Activated CD4-positive, alpha-beta memory T cell treated with anti-CD3 and anti-CD28 coated beads, Interleukin-2, amount 10 ng/mL, durations not matched to agents 7 days and 5 days (primary cell): ENCODE measurements at places on chromosomes 12 and 14. TPM values are rescaled to one million over a fixed set of nuclear protein-coding genes. Genes with fewer than 3 reads are reported as not detected.

- no peak overlapping the region for H3K4me3 ChIP-seq
- no peaks in the 10 kb centered on the region for H3K36me3 ChIP-seq
- no peak for DNase-seq
- H3K27me3 ChIP-seq: peaks cover 4% of the 10 kb centered on the region
- no peak overlapping the region for H3K27ac ChIP-seq
- no peaks in the 10 kb centered on the region for H3K4me1 ChIP-seq
These were observed 168.1 kb upstream of the GSC start for GRCh38 chr14:94938016-94938415.

DNA sequence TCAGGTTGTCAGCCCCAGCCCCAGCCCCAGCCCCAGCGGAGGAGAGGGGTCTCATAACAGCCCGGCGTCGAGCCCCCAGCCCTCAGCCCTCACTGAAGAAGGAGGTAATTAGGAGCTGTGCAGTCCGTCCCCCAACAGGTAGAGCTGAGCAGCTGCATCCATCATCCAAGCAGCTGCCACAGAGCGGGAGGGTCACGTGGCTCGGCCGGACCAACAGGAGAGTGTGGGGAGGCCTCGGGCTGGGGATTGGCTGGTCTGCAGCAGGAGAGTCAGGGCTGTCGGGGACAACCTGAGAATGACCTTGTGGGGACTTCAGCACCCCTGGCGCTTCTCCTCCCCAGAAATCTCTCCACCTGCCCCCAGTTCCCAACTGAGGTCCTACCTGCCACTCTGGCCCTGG lies 29.6 kb downstream of the SMUG1 start:
- H3K27me3 ChIP-seq: peaks cover 15% of the 10 kb centered on the region
- H3K4me1 ChIP-seq: no peaks in the 10 kb centered on the region
- no peaks in the 10 kb centered on the region for H3K36me3 ChIP-seq
- no peak overlapping the region for H3K4me3 ChIP-seq
- DNase-seq: peak; percentile 18

GRCh38 chr14:31949709-31950108 lies 127.4 kb upstream of the ARHGAP5 start:
- H3K36me3 ChIP-seq: no peaks in the 10 kb centered on the region
- no peak overlapping the region for H3K27ac ChIP-seq
- peaks cover 39% of the 10 kb centered on the region for H3K4me1 ChIP-seq
- no peaks in the 10 kb centered on the region for H3K27me3 ChIP-seq
- DNase-seq: no peak

DNA sequence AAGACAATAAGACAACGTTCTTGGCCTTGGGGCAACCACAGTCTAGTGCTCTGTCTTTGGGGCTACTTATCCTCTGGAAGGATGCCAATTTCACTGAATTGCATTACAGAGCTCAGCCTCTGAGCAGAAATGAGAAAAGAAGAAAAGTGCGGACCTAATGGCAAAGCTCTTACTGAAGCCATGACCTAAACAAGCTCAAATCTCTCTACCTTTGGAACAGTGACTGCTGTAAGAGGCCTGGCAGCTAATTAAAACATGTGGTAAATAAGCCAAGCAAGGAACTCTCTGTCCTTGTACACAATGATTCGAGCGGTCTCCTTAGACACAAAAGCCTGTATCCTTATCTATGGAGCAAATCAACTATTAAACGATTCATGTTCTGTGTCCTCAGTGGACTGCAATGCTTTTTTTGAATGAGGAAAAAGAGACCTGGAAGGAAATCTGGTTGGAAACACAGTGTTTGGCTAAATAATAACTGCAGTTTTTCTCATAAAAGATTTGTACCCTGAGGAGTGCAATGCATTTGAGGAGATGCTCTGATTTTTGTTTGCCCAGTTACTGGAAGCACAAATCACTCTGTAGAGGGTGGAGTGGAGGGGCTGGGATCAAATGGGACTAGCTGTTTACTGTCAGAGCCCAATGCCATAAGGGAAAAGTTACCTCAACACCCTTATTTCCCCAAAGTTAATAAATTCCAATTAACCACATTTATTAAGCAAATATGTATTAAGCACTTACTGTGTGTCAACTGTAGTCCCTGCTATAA lies 113.9 kb downstream of the NDUFA12 start:
- DNase-seq: no peak
- H3K36me3 ChIP-seq: no peaks in the 10 kb centered on the region
- no peaks in the 10 kb centered on the region for H3K4me1 ChIP-seq
- H3K4me3 ChIP-seq: no peak overlapping the region
- peaks cover 11% of the 10 kb centered on the region for H3K27me3 ChIP-seq

DNA sequence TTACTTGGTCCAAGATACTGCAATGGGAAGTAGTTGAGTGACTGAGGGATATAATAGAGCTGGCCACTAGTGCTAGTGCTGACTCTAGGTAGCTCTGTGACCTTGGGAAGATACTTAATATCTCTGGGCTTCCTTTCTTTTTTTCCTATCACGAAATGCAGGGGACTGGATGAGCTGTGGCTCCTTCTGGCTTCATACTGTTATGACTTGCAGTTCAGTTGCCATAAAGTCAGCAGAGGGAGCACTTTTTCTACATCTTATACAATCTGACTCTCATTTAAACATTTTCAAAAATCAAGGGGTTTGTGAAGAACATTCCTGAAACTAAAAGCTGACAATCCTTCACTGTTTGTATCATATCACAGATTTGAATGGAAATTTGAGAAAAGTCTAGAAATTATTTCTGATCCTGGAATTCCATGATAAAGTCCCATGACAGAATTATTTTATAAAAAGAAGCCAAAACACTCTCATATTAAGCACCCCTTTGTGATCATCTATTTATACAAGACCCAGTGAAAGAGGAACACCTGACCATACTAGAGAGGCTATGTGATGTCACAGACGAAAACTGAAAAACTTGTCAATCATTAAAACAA lies 5.3 kb downstream of the BHLHE41 start:
- no peaks in the 10 kb centered on the region for H3K36me3 ChIP-seq
- peaks cover 74% of the 10 kb centered on the region for H3K27me3 ChIP-seq
- peaks cover 20% of the 10 kb centered on the region for H3K4me1 ChIP-seq
- H3K4me3 ChIP-seq: no peak overlapping the region
- H3K27ac ChIP-seq: no peak overlapping the region

GRCh38 chr14:65164068-65164824 lies 61.9 kb upstream of the MAX start:
- no peaks in the 10 kb centered on the region for H3K27me3 ChIP-seq
- H3K36me3 ChIP-seq: no peaks in the 10 kb centered on the region
- no peak overlapping the region for H3K4me3 ChIP-seq
- H3K4me1 ChIP-seq: peaks cover 22% of the 10 kb centered on the region
- H3K27ac ChIP-seq: no peak overlapping the region

- no peak overlapping the region for H3K4me3 ChIP-seq
- peaks cover 5% of the 10 kb centered on the region for H3K36me3 ChIP-seq
- H3K4me1 ChIP-seq: no peaks in the 10 kb centered on the region
- H3K27me3 ChIP-seq: no peaks in the 10 kb centered on the region
- H3K27ac ChIP-seq: no peak overlapping the region
- DNase-seq: no peak
These were observed 81.7 kb downstream of the EEA1 start for GRCh38 chr12:92847368-92847767.

GRCh38 chr14:93496856-93497741 lies 66.4 kb downstream of the UNC79 start:
- H3K4me3 ChIP-seq: no peak overlapping the region
- peaks cover 3% of the 10 kb centered on the region for H3K27me3 ChIP-seq
- no peaks in the 10 kb centered on the region for H3K4me1 ChIP-seq
- DNase-seq: no peak
- H3K36me3 ChIP-seq: no peaks in the 10 kb centered on the region
- no peak overlapping the region for H3K27ac ChIP-seq

- no peaks in the 10 kb centered on the region for H3K27me3 ChIP-seq
- H3K27ac ChIP-seq: no peak overlapping the region
These were observed 37.6 kb downstream of the DCP1B start for GRCh38 chr12:1966561-1967226.

DNA sequence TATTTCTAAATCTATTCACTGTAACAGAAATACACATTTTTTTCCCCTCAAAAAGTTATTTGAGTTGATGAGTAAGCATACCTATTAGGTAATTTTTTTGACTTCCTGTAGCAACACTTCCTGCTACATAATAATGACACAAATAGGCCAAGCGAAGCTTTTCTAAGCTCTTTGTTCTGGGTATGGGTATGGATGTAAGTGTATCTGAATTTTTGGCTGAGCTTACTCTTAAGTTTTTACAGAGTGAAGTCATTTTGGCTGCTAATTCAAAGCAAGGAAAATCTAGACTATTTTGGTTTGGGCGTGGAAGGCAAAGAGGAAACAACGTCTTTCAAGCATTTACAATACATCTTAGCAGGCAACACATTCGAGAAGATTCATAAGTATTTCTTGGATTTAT lies 1206.0 kb upstream of the FLRT2 start:
- no peak for DNase-seq
- H3K36me3 ChIP-seq: no peaks in the 10 kb centered on the region
- no peaks in the 10 kb centered on the region for H3K27me3 ChIP-seq
- H3K4me1 ChIP-seq: no peaks in the 10 kb centered on the region
- H3K27ac ChIP-seq: no peak overlapping the region

DNA sequence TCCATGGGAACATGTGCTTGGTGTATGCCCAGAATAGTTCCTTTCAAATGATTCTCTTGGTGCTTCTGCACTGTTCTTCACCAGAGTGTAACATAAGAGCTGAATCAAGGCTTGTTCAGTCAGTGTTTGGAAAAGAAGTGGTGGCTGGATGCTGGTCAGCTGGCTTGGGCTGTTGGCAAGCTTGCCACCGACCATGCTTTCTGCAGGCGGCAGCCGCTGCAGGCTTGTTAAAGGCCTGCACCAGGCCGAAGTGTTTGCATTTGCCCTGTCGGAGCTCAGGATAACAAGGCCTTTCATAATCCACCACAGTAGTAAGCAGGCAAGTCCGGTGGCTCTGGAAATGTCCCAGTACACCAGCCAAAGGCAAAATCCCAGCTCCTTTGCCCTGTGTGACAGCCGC lies 26.9 kb downstream of the DAAM1 start:
- H3K4me3 ChIP-seq: no peak overlapping the region
- H3K36me3 ChIP-seq: no peaks in the 10 kb centered on the region
- DNase-seq: no peak

DNA sequence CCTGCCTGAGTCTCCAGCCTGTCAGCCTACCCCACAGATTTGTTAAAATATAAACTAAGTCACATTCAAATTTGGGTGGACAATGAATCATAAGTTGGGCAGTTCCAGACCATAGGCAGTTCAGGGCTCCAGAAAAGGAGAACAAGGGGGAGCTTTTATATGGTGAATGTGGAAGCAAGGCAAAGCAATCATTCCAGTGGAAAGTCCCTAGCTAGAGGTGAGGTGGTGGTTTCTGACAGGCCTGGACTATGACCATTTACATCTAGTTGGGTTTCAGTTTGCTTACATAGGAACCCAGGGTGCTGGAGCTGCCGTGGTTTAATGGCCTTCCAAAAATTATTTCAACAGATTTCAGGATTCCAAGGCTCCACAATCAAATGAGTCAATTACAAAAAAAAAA lies 207.3 kb downstream of the AEBP2 start:
- H3K4me3 ChIP-seq: no peak overlapping the region
- no peaks in the 10 kb centered on the region for H3K36me3 ChIP-seq
- H3K27ac ChIP-seq: no peak overlapping the region
- H3K4me1 ChIP-seq: no peaks in the 10 kb centered on the region
- H3K27me3 ChIP-seq: peaks cover 2% of the 10 kb centered on the region

DNA sequence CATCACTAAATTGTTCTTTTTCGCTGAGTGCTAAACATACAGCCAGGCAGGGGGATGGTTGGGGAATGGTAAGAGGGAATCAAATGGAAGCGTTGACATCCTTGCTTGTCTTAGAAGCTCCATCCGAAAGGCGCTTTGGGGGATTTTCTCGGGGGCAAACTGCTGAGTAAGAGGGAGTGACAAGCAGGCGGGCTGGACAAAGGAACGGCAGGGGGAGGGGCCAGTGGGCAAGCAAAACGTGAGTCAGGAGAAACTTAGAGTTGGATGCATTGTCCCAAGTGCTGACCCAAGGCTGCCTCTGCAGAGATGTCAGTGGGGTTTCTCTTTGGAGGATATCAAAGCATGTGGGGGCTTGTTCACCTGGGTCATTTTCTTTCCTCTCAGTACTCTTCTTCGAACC lies 480.5 kb downstream of the VRK1 start:
- H3K4me3 ChIP-seq: no peak overlapping the region
- peaks cover 15% of the 10 kb centered on the region for H3K4me1 ChIP-seq
- DNase-seq: no peak
- H3K27me3 ChIP-seq: peaks cover 10% of the 10 kb centered on the region
- H3K27ac ChIP-seq: no peak overlapping the region

GRCh38 chr12:56699020-56699661 lies 11.1 kb upstream of the PTGES3 start:
- peaks cover 8% of the 10 kb centered on the region for H3K4me1 ChIP-seq
- no peaks in the 10 kb centered on the region for H3K36me3 ChIP-seq
- no peaks in the 10 kb centered on the region for H3K27me3 ChIP-seq
- H3K27ac ChIP-seq: no peak overlapping the region
- no peak overlapping the region for H3K4me3 ChIP-seq

DNA sequence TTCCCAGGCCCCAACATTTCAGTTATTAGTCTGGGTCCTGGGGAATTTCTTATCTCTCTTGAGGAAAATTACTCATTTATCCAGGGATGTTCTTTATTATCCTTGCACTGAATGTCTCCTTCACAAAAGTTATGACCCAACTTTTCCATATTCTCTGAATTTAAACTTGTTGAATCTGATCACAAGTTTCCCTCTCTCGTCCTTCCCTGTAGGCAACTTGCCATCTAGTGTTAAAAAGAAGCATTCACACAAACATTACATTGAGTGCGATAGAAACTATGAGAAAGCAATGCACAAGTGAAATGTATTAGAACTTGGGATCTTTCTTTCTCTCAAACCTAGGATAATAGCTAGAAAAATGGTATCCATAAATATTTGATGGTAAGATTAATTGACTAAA lies 608.4 kb downstream of the FSCB start:
- no peaks in the 10 kb centered on the region for H3K36me3 ChIP-seq
- no peak overlapping the region for H3K27ac ChIP-seq
- H3K4me1 ChIP-seq: no peaks in the 10 kb centered on the region
- DNase-seq: no peak
- H3K27me3 ChIP-seq: no peaks in the 10 kb centered on the region

GRCh38 chr12:45214749-45215418 lies 1.0 kb upstream of the ANO6 start:
- H3K27me3 ChIP-seq: no peaks in the 10 kb centered on the region
- peaks cover 2% of the 10 kb centered on the region for H3K36me3 ChIP-seq
- no peak for DNase-seq
- peak overlapping the region; percentile 96 for H3K4me3 ChIP-seq
- peaks cover 42% of the 10 kb centered on the region for H3K4me1 ChIP-seq
- peak overlapping the region; percentile 92 for H3K27ac ChIP-seq

GRCh38 chr12:49933796-49934195 lies 16.7 kb upstream of the AQP2 start:
- peaks cover 2% of the 10 kb centered on the region for H3K4me1 ChIP-seq
- no peak overlapping the region for H3K4me3 ChIP-seq
- DNase-seq: no peak
- H3K36me3 ChIP-seq: no peaks in the 10 kb centered on the region
- H3K27me3 ChIP-seq: peaks cover 14% of the 10 kb centered on the region

- H3K4me3 ChIP-seq: peak overlapping the region; percentile 85
- peaks cover 88% of the 10 kb centered on the region for H3K4me1 ChIP-seq
- H3K27ac ChIP-seq: peak overlapping the region; percentile 96
- DNase-seq: no peak
- peaks cover 56% of the 10 kb centered on the region for H3K36me3 ChIP-seq
These were observed 22.4 kb downstream of the CHST11 start for GRCh38 chr12:104479123-104479662.

GDF3 gene
- not detected for total RNA-seq

TSFM gene
- 31.5 TPM for total RNA-seq

CCDC197 gene
- not detected for total RNA-seq

RASSF3 gene
- 83.7 TPM for total RNA-seq

SLC38A4 gene
- total RNA-seq: not detected
